Activated T-helper 1 cell treated with Interleukin-2 at 50 U/mL for 16 hours (primary cell): ENCODE measurements at places on chromosomes 5 and 9.

DNA sequence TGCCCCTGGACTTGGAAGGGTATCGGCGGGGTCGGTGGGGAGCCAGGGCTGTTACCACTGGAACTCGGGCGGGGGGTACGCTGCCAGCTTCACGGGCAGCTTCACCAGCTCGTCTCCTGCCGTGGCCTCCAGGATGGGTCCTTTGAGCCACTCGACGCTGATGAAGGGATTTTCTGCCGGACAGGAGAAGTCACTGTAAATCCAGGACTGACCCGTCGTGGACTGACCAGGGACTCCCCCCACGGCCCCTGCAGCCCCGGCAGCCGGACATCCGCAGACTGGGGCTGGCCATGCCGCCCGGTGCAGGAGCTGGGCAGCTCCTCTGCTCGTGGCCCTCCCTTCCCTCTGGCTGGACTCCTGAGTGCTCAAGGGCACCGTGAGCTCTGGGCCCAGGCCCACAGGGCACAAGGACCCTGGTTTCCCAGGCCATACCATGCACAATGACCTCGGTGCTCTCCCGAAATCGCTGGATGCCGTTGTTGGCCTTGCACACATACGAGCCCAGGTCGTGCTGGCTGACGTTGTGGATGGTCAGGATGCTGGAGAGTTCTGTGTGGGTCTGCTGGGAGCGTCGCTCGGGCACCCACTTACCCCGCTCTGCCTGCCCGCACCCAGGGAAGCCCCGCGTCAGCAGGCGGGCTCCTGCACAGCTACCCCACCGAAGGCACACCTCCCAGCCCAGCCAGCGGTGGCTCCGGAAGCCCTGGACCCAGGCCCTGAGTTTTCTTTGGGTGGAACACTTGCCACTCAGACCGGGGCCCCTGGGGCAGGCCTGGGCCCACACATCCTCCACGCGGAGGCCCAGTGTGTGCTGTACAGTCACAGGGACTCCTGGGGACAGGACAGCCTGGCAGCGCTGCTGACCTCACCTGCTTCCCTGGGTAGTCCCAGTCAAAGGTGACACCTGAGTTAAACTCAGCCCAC, 20.3 kb downstream of the FLT4 start:
- DNase-seq, result no peak

DNA sequence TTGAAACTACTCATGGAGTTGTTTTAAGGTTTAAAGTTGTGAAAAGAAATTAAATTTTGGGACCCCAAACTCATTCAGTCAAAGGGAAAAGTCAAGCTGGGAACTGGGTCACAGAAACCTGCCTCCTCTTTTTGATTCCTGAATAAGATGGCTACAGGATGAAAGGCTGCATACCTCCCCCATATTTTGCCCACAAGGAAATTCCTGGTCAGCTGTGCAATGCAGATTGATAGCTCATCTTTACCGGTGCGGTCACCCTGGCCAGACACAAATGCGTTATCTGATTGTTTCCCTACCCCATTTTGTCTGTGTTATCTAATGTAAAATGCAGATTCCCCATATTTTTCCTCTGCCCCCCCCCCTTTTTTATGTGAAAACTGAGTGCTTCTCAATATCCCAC, 1.3 kb downstream of the HAVCR2 start:
- no peak for DNase-seq

- no peak for DNase-seq
Observed at GRCh38 chr9:6214903-6215302, 704 bp upstream of the IL33 start.

DNA sequence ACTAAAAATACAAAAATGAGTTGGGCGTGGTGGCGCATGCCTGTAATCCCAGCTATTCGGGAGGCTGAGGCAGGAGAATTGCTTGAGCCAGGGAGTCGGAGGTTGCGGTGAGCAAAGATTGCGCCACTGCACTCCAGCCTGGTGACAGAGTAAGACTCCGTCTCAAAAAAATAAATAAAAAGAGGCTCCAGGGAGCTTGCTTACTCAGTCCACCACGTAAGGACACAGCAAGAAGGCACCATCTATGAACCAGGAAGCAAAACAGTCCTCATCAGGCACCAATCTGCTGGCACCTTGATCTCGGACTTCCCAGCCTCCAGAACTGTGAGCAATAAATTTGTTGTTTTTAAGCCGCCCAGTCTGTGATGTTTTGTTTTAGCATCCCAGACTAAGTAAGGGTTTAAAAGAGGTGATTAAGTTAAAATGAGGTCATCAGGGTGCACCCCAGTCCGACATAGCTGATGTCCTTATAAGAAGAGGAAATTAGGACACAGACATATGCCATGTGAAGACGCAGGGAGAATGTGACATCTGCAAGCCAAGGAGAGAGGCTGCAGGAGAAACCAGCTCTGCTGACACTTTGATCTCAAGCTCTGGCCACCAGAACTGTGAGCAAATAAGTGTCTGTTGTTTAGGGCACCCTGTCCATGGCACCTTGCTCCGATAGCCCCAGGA, 45.9 kb downstream of the C9orf50 start:
- no peak for DNase-seq

GRCh38 chr9:17401858-17402257, 177.0 kb upstream of the SH3GL2 start:
- no peak for DNase-seq

GRCh38 chr9:136363949-136364748, 605 bp upstream of the DNLZ start:
- DNase-seq, result no peak

DNA sequence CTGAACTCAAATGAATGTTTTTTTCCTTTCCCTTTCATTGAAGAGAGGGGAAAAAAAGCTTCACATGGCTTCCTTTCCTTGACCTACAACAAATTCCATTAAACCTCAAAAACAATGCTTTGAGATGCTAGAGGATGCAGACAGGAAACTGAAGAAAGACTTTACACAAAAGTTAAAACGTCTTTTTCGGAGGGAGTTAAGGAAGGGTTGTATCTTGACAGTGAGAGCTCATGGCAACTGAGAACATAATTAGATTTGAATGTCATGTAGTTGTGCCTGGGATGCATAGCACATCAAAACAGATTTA, 66.4 kb downstream of the EBF1 start:
- DNase-seq, result no peak

- no peak for DNase-seq
Observed at GRCh38 chr5:140988100-140988499, 21.8 kb downstream of the PCDHAC2 start.

GRCh38 chr5:88660947-88661805, 221.8 kb downstream of the MEF2C start:
- DNase-seq, result no peak

DNA sequence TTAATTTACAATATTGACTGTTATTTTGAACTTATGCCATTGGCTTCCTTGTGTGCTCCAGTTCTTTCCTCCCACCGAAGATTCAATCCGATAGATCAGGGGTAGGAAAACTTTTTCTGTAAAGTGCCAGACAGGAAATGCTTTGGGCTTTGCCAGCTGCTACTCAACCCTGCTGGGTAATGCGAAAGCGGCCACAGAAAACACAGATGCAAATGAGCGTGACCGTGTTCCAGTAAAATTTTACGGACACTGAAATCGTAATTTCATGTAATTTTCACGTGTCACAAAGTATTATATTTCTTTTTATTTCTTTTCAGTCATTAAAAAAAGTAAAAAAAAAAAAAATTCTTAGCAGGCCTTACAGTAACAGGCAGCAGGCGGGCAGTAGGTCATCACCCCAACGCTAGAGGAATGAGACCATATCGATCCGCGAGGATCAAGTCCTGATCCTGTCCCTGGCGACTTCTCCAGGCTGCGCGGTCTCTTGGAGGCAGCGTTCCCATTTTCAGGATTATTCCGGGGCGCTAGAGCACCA, 599 bp downstream of the NMRK1 start:
- DNase-seq, result peak; percentile 24
